AG10803 (cell line): ENCODE measurements at places on chromosomes 3 and 15.

- peak; percentile 85 for DNase-seq
Measured at GRCh38 chr3:197730200-197730599, 6.5 kb downstream of the RUBCN start.

GRCh38 chr3:15523660-15524417 lies 2.3 kb upstream of the COLQ start:
- DNase-seq = no peak

- DNase-seq = no peak
Measured at GRCh38 chr3:138300647-138301046, 29.0 kb downstream of the NME9 start.

- no peak for DNase-seq
Measured at GRCh38 chr15:22813844-22814243, 24.6 kb upstream of the NIPA2 start.

- DNase-seq = no peak
Measured at GRCh38 chr15:36761132-36761847, 181.9 kb downstream of the CDIN1 start.

GRCh38 chr15:50353251-50353974 lies 1.6 kb downstream of the GABPB1 start:
- DNase-seq = peak; percentile 94

- no peak for DNase-seq
Measured at GRCh38 chr3:160330109-160330508, 68.9 kb downstream of the IFT80 start.

- DNase-seq = no peak
Measured at GRCh38 chr3:70854108-70854507, 541.7 kb upstream of the MDFIC2 start.

- no peak for DNase-seq
Measured at GRCh38 chr15:36675008-36675407, 95.6 kb downstream of the CDIN1 start.

GRCh38 chr3:156460206-156460611 lies 94.7 kb downstream of the SSR3 start:
- DNase-seq = no peak

DNA sequence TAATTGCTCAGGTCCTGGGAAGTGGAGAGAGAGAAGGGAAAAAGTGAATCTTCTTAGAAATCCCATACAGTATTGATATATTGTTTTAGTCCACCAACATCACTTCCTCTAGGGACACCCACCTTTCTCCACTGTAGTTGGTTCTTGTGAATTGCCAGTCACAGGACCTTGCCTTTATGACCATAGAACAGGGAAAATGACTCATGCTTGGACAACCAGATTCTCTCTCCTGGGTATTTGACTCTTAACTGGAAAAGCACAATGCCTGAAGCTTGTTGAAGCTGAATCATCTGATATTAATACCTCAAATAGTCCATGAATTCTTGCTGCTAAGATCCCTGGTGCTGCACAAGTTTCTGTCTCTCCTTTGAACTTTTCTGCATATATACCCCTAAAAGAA lies 32.5 kb upstream of the DCLK3 start:
- peak; percentile 27 for DNase-seq

GRCh38 chr3:11154036-11154952 lies at the start of gene HRH1:
TSS of gene HRH1 (plus strand) at chr3:11154493. CDS start at chr3:11259038, 104,545 bp downstream.
- no peak for DNase-seq

- DNase-seq = no peak
Measured at GRCh38 chr3:31934866-31935265, 46.2 kb downstream of the OSBPL10 start.

GRCh38 chr3:50238549-50239026 lies 2.6 kb downstream of the GNAI2 start:
- peak; percentile 61 for DNase-seq

- DNase-seq = peak; percentile 73
Measured at GRCh38 chr15:59166166-59166565, 40.5 kb upstream of the LDHAL6B start.

GRCh38 chr3:81277853-81278252 lies 483.6 kb downstream of the GBE1 start:
- peak; percentile 31 for DNase-seq

- no peak for DNase-seq
Measured at GRCh38 chr3:99981138-99981537, 133.2 kb downstream of the FILIP1L start.

GRCh38 chr3:9781978-9782603 lies 10.2 kb downstream of the TADA3 start:
- DNase-seq = no peak

- no peak for DNase-seq
Measured at GRCh38 chr3:30954426-30954825, 60.0 kb upstream of the GADL1 start.

DNA sequence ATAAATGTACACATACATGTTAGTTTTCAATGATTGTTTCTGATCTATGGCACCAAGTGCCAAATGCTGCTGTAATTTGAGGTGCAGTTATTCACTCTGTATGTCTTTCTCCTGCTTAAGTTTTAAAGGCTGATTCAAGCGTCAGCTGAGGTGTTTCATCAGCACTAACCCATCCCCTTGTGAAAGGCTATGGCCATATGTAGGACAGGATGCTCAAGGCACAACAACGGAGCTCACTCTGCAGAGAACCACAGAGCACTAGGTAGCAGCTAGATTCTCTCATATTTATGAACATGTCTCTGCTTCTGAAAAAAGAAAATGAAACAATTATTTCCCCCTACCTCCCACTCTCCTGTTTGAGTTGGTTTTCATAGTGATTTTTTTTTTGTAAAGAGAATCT lies 340.0 kb upstream of the TMCO5A start:
- DNase-seq = no peak

GRCh38 chr3:63278171-63279004 lies at the start of gene SYNPR:
TSS of gene SYNPR (plus strand) at chr3:63278308.
- DNase-seq = no peak

GRCh38 chr3:105877336-105877910 lies 8.6 kb upstream of the CBLB start:
- no peak for DNase-seq

GRCh38 chr3:29936766-29937165 lies 655.9 kb downstream of the RBMS3 start:
- DNase-seq = no peak

DNA sequence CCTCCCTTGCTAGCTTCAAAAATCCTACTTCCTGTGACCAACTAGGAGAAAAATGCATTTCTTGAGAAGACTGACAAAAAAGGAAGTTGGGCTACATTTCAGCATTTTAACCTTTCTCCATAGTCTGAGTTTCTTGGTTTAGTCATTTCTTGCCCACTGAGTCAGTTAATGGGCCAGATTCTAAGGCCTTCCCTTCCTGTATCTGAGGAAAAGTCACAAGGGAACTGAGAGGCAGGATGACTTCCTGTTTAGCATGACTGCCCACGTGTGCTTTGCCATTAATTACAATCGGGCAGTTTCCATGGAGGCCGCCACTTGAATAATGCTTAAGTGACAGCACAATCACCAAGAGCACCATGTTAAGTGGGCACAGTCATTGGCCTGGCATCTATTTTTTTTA lies 794.4 kb upstream of the LMCD1 start:
- no peak for DNase-seq

- peak; percentile 25 for DNase-seq
Measured at GRCh38 chr3:47444103-47444502, 31.6 kb downstream of the SCAP start.

GRCh38 chr15:72967811-72968530 lies 84.3 kb upstream of the NEO1 start:
- no peak for DNase-seq

DNA sequence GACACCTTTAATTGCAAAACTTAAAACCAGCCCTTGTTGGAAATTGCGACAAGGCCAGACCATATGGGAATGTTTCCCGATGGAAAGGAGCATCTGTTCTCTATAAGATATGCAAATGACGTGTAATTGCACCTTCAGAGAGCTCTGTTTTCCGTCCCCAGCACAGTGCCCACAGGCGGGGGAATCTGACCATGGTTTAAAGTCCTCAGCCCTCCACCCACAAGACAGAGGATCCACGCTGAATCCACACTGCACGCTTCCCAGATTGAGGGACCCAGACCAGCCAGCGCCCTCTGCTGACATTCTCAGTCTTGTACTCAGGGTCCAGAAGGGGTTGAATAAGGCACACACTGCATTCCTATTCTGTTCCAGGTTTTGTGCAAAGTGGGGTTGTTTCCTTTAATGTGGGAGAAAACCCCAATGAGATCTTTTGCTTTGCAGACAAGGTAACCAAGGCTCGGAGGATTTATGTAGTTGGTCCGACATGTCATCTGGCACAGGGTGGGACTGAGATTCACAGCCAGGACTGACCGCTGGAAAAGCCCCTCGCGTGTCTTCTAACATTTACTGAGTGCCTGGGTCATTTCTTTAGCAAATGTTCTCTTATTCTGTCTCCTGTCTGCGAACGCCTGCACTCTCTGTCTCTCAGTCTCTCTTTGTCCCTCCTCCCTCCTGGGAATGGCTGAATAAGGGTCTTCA lies 36.8 kb upstream of the KLHL25 start:
- DNase-seq = peak; percentile 57

- no peak for DNase-seq
Measured at GRCh38 chr3:171315919-171316318, 144.3 kb downstream of the TNIK start.

- no peak for DNase-seq
Measured at GRCh38 chr15:68061602-68062001, 7.5 kb downstream of the PIAS1 start.

GRCh38 chr15:62644889-62645742 lies 397.4 kb upstream of the TPM1 start:
- DNase-seq = peak; percentile 46

DNA sequence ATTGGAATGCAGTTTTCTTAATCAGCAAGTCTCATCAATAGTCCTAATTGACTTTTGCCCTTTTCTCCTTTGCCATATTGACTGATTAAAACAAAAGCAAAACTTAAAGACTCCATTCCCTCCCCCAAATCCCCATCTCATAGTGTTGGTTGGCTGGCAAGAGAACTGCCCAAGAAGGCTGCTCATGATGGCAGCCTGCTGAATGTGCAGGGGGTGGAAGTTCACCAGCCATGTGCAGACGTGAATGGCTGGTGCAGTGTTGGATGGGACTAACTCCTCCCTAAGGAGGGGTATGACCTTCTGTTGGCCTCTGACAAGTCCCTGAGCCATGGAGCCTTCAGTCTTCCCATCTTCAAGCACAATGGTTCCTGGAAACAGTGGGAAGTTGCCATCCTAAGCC lies 7.0 kb downstream of the SMAD3 start:
- no peak for DNase-seq

- DNase-seq = no peak
Measured at GRCh38 chr3:114111060-114111770, 54.7 kb downstream of the QTRT2 start.

GRCh38 chr3:63343674-63344073 lies 65.6 kb downstream of the SYNPR start:
- peak; percentile 98 for DNase-seq

GRCh38 chr3:64463981-64464380 lies 223.8 kb downstream of the ADAMTS9 start:
- DNase-seq = no peak

DNA sequence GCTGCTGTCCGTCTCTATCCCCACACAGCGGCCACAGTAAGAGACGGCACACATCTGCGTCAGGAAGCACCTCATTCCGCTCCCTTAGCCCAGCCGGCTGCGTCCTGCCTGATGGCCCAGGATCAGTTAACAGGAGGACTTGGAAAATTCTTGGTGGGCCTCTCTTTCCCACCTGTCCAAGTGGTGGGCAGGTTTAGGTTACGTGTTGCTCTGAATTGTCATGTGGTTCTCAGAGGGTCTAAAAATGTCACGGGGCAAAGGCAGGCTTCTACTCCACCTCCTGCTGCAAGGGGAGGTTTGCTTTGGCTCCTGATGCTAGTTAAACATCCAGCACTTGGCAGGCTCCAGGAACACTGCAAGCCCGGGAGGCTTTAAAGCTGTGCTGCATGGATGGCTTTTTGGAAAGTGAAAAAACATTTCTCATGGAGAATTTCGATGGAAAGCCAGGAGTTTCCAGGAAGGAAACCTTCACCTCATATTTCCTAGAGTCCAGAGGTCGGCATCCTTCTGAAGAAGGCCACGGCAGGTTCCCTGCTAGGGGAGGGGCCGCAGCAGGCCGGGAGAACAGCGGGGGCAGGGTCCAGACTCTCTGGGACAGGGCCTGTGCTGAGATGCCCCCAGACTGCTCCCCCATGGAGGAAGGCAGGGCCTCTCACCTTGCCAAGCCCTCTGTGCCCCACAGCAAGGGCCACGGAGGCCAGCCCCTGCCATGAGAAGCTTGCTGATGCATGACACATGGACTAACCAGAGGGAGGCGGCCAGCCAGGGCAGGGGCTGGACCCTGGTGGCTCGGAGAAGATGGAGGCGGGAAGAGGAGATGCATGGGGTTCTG lies 10.8 kb downstream of the CTSH start:
- DNase-seq = no peak
